Activated T-helper 1 cell treated with anti-CD3 and anti-CD28 coated beads, Interleukin-2, amount 50 U/mL, for 16 hours (primary cell): ENCODE measurements at places on chromosomes 4 and X.

DNA sequence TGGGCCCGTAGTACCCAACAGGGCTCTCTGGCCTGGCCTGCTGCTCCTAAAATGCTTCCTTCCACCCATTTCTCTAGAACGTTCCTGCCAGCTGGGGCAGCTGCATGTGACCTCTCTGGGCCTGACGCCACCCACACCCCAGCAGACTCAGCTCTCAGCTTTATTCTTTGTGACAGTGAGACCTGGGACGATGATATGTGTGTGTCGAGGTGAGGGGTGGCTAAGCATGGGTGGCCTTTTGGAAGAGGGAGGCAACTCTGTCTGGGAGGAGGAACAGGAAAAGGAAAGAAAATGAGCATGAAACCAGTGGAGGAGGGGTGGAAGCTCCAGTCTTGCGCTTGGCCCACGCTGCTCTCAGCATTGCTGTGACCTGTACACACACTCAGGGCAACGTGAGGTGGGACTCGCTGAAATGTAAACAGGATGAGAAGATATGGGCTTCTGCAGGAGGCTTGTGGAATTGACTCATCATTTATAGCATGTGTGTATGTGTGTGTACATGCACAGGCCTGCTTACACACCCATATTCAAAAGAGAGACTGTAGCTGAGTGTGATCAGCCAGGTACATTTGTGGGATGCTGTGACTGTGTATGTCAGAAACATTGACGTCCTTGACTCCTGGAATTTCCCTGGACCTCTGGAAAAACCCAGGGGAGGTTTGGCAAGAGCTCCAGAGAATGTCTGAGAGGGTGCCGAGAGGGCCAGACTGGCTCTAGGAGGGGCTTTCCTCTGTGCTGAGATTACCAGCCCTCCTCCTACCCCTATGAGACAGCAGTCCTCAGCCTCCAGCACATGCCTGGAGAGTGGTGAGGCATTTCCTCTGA, 137.9 kb downstream of the PJA1 start:
- no peak for DNase-seq

DNA sequence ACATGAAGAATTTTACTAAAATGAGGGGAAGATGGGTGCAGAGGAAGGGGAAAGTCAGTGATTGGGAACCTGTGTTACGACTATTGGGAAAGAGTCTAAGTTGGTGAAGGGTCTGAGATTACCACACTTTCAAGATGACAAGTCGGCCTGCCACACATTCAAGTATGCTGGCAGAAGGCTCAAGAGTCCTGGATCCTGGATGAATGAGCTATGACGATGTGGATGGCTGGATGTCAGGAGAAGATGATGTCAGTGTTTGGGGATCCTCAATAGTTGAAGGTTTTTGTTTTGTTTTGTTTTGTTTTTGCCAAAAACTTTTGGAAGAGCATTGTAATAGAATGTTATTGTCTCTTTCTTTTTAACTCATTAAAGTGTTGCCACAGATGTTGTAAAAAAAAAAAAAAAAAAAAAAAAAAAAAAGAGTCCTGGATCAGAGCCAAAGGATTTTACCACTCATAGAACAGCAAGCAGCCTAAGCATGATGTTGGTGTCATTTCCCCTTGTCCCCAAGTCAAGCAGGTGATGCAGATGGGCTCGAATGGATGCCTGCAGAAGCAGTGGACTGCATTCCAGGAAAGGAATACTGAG, 120.6 kb downstream of the REELD1 start:
- DNase-seq = no peak

DNA sequence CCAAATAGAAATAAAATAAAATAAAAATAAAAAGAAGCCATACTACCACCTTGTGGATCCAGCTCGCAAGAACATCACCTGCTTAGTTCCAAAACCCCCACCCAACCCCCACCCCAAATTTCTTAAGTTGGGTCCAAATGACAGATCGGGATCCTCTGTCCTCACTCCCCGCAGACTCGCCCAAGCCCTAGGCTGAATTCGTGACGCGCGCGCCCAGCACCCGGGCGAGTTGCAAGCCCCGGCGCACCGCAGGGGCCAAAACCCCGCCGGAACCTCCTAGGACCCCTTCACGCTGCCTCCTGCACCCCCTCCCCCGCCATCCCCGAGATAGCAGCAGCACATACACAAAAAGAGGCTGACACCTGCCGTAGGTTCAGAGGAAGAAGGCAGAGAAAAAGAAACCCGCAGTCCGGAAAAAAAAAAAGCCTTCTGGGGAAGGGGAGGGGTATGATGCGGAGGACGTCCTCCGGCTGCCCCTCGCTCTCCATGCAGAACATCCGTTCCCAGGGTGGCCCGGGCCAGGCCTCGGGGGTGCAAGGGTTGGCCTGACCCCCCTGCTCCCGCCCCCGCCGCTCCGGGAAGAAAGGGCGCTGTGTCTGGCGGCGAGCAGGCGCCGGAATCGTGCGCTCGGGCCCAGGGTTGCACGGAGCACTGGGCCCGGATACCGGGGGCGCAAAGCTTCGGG, 2.6 kb downstream of the NLGN4X start:
- DNase-seq = no peak

GRCh38 chr4:185143601-185143969, 519 bp downstream of the SLC25A4 start:
- no peak for DNase-seq

DNA sequence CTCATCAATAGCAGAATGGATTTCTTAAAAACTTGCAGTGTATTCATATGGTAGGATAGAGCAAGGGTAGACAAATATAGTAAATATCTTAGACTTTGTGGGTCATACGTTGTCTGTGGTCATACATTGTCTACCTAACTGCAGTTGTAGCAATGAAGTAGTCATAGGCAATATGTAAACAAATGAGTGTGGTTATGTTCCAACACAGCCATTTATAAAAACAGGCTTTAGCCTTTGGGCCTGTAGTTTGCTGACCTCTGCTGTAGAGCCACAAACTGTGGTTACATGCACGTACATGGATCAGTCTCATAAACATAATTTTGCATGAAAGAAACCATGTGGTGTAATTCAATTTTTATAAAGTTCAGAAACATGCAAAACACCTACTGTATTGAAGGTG, 98.9 kb downstream of the LARP1B start:
- DNase-seq = no peak

DNA sequence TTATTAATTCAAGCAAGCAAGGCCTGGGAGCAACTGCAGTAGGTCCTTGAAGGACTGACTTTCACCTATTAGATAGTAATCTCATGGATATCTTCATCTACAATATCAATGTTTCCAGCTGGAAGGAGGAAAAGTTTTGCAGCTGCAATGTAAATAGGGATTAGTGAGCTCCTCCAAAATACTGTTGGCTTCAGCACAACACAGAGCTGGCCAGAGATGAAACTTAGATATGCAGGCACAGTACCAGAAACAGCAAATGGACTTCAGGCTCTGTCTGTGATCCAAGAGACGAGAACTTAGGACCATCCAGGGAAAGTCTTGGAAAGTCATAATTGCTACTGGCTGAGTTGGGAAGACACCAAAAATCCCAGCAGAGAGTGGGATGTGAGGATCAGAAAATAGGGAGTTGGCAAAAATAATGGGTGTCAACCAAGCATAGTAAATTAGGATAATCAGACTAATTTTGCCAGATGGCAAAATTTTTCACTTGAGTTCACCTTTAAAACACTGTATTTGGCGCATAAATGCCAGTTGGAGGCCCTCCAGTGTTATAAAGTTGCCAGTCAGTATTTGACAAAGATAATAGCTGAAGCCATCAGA, 57.5 kb downstream of the PARM1 start:
- no peak for DNase-seq

GRCh38 chr4:173185847-173186510, 17.4 kb downstream of the GALNT7 start:
- DNase-seq = no peak

DNA sequence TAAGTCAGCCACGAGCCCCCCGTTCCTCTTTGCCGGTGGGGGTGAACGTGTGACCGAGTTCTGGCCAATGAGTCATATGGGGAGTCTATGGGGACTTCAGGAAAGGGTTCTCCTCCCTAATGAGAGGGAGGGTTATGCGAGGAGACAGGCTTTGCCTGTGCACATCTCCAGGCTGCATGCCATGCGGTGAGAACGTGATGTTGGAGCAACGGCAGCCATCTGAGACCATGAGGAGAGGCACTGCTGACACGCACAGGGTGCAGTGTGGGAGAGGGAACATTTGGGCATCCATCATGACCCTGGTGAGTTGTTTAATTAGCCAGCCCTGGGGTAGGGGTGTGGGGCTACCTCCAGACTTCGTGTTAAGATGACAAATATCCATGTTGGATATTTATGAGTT, 55.8 kb downstream of the ABLIM2 start:
- DNase-seq = no peak

DNA sequence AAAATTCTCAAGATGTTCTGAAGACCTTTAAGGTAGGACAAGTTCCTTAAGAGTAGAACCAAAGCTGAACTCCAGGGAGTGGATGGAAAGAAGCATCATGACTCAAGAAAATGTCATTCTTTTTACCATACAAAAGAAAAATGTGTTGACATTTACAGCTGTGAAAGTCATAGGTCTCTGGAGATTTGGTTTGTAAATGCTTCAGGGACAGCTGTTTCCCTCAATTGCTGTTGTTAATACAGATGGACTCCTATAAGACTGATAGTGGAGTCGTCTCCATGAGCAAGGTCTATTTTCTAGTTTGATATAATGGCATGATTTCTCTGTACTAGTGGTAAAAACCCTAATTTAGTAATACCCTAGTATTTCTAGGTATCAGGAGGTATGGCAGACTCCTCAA, 101.7 kb downstream of the PHOX2B start:
- DNase-seq = no peak

- no peak for DNase-seq
Measured at GRCh38 chr4:144338148-144338547, 197.6 kb upstream of the GYPA start.

- no peak for DNase-seq
Measured at GRCh38 chr4:1290165-1290977, 680 bp downstream of the MAEA start.

DNA sequence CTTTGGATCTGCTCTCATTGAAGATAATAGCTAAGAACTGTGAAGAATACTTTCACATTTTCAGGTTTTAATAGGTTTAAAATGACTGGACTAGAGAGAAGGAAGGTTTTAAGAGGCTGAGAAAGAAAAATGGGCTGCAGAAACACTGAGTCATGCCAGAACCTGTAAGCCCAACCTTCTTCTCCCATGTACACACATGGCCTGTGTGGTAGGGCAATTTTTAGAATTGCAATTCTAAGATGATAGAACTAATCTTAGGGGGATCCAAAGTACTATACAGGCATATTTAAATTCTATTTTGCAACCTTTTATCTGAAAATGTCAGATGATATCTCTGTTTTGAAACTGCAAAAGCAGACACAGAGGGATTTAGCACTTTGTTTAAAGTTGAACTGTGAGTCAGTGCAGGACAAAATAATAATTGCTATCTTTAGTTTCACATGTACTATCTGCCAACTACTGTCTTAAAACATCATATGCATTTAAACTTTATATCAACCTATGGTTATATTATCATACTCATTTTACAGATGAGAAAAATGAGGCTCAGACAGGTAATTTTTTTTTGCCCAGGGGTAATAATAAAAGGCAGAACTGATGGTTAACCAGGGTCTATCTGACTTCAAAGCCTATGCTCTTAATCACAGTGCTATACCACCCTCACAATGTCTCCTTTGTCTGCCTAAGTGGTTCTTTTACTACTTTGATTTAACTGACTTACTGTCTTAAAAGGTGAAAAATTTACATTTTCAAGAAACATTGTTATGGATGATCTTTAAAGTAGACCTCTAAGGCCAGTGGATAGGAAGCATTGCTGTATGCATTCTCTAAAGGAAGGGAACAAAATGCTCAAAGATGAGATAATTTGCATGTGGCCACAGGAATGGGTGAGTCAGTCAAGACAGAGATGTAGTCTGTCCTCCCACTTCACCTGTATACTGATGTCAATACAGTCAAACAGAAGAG, 4.3 kb downstream of the TMPRSS11E start:
- DNase-seq = no peak

- no peak for DNase-seq
Measured at GRCh38 chr4:74555231-74555630, 110.3 kb downstream of the AREG start.

DNA sequence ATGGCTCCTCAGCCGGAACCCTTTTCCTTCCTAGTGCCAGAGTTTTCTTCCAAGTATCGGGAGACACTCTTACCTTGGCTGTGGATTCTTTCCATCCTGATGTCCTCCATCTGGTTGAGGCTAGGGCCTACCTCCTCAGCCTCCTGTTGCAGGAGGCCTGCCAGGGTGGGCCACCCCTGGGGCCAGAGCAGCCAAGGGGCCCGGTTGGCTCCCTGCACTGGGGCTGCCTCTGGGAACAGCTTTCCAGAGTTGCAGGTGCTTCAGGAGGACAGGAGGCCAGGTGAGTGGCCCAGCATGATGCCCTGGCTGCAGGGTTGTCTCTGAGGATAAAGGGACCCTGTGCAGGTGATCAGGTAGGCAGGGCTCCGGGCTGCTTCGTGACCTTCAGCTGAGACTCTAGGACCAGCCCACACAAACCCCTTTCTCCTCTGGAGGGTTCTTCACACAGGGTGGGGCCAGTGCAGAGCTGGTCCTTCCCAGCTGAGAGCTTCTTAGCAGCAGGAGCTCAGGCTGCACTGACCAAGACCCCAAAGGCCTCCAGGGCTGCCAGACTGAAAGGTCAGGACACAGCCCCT, 5.3 kb upstream of the GPR78 start:
- DNase-seq = no peak

DNA sequence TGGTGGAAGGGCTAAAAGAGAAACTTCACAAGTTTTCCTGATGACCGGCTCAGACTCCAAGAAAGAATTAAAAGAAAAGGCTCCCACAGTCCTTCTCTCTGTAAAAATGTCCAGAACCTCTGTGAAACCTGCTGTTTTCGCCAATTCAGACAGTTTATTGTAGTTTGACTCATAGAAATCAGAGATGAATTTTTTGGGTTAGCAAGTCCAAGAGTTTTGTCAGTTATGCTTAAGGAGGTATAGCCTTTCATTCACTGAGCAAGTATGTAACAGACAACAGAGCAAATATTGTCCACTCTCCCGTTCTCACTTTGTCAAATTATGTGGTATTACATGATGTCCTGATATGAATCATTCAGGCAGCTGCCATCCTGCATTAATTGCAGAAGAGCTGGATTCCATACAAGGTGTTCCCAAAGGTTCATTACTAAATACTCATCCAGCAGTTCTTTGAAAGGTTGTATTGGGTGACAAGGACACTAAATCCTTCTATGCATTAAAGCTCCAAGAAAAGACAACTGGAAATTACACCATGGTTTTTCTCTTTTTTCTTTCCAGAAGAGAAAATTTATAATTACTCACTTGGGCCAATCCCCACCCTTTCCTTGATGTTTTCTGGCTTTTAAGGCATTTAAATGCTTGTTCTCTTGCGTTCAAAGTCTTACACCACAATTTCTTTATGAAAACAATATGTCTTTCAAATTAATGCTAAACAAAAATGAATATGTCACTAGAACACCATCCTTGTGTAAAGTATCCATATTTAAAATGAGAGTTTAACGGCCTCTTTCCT, 30.0 kb upstream of the PLAC1 start:
- no peak for DNase-seq
